Endothelial cell of umbilical vein (primary cell): ENCODE measurements at places on chromosomes 13 and 19. TPM values are rescaled to one million over a fixed set of nuclear protein-coding genes. Genes with fewer than 3 reads are reported as not detected.
A peak's percentile ranks its signal among the peaks of the same experiment; 100 is the strongest.

Gene SLITRK6
- total RNA-seq: not detected in 2 replicates

Gene POU2F2
- total RNA-seq: 3.2 and 4.0 TPM in 2 replicates

DNA sequence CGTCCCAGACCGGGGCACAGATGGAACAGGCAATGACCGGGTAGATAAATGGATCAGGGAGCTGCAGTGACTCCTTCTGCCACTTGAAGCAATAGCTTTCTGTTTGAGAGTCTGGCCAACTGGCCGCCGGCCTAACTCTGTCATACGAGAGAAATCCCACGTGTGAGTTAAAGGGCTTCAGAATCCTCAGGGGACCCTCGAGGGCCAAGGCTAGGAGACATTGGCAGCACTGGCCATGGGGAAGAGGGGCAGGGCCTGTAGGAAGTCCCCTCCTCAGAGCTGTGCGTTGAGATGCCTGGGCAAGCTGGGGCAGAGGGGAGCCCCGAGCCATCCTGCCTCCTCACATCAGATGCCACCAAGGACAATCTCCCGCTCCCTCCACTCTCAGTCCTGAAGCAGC lies 51.6 kb downstream of the KLF2 start:
- H3K36me3 ChIP-seq: peaks cover 7% of the 10 kb centered on the region
- no peak overlapping the region for H3K27ac ChIP-seq

DNA sequence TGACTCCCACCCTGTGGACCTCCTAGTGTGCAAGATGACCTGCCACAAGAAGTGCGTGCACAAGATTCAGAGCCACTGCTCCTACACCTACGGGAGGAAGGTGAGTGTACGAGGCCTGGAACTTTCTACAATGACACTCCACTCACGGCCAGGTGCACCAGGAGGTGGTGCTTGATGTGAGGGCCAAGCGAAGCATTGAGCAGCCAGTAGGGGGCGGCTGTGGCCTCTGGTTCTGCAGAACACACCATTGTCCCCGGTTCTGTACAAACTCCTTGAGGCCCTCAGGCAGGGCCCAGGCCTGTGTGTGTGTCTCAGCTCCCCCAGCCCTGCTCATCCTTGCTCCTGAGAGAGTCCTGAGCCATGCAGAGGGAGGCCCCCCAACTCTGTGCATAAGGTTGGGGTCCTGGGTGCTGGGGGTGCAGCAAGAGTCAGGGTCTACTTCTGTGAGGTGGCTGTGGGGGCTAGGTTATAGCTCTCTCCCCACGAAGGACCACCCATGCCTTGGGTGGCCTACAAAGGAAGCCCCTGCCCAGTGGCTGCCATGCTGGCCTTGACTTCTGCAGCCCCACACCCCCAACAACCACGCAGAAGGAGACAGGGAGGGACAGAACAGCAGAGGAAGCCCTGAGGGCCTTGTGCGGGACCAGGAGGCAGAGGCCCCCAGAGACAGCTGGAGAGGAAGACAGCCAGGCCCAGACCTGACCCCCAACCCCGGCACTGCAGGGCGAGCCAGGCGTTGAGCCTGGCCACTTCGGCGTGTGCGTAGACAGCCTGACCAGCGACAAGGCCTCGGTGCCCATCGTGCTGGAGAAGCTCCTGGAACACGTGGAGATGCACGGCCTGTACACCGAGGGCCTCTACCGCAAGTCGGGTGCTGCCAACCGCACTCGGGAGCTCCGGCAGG lies 9.7 kb upstream of the USE1 start:
- H3K4me3 ChIP-seq: no peak overlapping the region
- no peak overlapping the region for H3K27ac ChIP-seq
- peak; percentile 50 for DNase-seq
- H3K4me1 ChIP-seq: peaks cover 6% of the 10 kb centered on the region

Gene ZNF93
- total RNA-seq: 5.6 and 9.9 TPM in 2 replicates

DNA sequence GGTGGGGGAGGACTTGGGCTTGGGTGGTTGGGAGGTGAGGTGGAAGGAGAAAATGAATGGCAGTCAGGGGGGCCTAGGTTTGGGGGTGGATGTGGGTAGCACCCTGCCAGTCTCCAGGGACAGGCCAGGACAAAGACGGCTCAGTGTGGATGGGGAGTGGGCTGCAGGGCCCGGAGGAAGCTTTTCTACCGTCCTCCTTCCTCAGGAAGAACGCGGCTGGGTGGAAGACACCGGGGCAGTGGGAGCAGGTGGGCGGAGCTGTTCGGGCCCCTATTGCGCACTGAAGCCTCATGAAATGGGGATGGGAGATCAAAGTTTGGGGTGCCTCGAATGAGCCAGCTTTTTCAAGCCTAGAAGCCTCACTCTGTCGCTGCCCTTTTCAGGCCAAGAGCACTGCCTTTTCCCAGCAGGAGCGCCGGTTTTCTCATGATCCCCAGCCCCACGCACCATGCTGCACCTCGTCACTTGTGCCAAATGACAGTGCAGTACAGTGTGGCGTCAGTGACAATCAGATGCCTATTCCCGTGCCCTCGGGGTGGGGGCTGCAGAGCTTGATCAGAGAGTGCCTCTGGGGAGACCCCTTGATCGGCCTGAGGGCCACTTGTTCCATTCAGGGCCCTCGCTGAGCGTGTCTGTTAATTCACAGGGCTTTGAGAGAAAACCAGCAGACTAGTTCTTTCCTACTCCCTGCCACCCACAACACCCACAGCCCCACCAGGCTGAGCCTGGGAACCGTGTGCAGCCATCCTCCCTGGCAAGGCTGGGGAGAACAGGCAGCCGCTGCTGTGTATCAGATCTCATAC lies 1.5 kb downstream of the CALM3 start:
- no peak overlapping the region for H3K27ac ChIP-seq
- peaks cover 13% of the 10 kb centered on the region for H3K4me1 ChIP-seq
- peaks cover 23% of the 10 kb centered on the region for H3K36me3 ChIP-seq
- H3K27me3 ChIP-seq: no peaks in the 10 kb centered on the region

Gene GNG7
- 0.72 and 0.84 TPM in 2 replicates for total RNA-seq

Gene IZUMO1
- 1.2 TPM in 2 replicates for total RNA-seq

DNA sequence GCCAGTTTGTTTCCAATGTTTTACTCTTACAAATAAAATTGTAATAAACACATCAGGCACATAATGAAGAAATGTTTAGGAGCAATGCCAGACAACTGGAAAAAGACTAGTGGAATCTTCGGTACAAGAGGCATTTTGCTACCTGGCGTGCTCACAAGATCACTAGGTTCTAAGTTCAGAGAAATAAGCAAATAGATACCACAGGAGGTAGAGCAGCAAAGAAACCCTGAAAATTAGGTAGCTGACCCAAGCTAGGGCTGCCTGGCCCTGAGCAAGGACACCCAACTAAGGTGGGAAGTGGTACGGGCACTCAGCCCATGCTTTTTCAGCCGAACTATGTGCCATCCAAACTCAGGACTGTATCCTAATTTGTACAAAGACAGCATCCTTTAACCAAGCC lies 32.2 kb upstream of the TPP2 start:
- no peaks in the 10 kb centered on the region for H3K4me1 ChIP-seq
- H3K36me3 ChIP-seq: no peaks in the 10 kb centered on the region
- no peak for DNase-seq
- H3K27ac ChIP-seq: no peak overlapping the region

DNA sequence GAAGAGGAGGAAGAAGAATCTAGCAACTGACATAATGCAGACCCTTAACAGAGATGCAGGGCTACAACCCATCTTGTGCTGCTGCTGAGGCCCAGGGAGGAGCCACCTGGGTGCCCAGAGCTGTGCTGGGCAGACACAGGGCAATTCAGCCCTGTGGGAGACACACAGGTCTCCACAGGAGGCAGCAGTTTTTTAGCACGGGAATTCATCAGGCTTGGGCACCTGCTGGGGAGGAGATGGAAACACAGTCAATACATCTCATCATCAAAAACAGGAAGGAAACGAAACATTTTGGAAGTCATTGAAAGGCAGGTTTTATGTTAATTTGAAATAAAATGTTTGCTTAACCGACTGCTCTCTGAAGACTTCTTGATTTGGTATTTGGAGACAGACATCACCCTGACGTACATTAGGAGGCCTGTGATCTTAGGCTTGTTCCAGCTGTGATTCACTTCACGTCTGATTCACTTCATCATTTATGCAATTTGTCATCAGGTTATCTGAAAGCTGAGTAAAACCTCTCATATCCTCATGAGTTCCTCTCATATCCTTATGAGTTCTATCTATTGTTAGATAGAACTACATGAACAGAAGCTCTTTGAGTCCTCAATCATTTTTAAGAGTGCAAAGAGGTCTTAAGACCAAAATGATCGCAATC lies 77.4 kb downstream of the CYSLTR2 start:
- no peak overlapping the region for H3K4me3 ChIP-seq
- H3K4me1 ChIP-seq: no peaks in the 10 kb centered on the region
- H3K36me3 ChIP-seq: no peaks in the 10 kb centered on the region

Gene TUBGCP3
- 44.0 and 47.7 TPM in 2 replicates for total RNA-seq
